Activated CD4-positive, alpha-beta T cell treated with anti-CD3 and anti-CD28 coated beads, Interleukin-2, amount 10 ng/mL, durations not matched to agents 7 days and 5 days (primary cell): ENCODE measurements at places on chromosomes 2 and 18.
A peak's percentile ranks its signal among the peaks of the same experiment; 100 is the strongest.

DNA sequence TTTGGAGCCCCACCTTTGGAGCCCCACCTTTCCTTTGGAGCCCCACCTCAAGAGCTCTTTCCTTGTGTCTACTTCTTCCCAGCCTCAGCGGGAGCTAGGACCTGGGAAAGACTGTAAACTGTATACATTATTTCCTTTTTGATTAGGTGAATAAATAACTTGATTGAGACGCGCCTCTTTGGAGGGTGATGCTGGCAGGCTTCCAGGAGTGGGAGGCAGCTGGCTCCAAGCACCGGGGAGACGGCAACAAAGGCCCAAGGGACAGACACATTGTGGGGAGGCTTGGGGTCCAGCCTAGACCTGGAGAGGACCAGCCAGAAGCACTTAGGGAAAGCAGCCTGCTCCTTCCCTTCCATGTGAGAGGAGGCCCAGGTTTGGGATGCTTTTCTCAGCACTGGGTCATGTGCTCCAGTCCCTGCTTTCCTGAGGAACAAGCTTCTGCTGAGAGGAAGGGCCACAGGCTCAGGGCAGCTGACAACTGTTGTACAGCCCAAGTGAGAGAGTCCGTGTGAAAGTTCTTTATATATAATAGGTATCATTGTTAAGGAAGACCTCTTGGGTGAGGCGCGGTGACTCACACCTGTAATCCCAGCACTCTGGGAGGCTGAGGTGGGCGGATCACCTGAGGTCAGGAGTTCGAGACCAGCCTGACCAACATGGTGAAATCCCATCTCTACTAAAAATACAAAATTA lies 297.2 kb upstream of the SLC14A2 start:
- DNase-seq, result no peak
- no peaks in the 10 kb centered on the region for H3K36me3 ChIP-seq
- H3K27me3 ChIP-seq, result no peaks in the 10 kb centered on the region
- no peak overlapping the region for H3K27ac ChIP-seq
- H3K4me3 ChIP-seq, result no peak overlapping the region
- no peaks in the 10 kb centered on the region for H3K4me1 ChIP-seq

DNA sequence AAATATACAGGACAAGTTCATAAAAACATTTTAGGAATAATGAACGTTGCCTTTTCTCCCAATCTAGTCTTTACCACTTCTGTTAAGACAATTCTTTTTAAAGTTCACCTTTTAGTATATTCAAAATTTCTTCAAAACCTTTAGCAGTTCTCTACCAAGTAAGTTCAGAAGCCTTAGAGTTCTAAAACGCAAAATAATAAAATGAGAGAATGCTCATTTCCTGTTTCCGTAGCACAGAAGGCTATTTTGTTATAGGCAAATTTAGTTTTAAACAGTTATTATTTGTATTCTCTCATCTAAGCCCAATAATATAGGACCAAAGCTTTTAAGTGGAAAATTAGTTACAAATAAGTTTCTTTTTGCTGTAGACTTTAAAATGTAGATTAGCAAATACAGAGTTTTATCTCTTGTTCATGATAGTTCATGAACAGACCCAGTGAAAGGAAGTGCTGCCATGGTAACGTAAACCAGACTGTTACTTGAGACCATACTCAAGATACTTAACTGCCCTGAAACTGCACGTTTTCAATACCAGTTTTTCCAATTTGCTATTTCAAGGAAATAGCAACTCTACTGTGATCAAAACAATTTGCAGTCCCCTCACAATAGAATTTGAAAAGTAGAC lies 173.1 kb upstream of the STON1 start:
- H3K27ac ChIP-seq, result peak overlapping the region; percentile 92
- H3K4me1 ChIP-seq, result peaks cover 63% of the 10 kb centered on the region
- H3K36me3 ChIP-seq, result peaks cover 66% of the 10 kb centered on the region
- peak; percentile 80 for DNase-seq
- H3K4me3 ChIP-seq, result peak overlapping the region; percentile 68

GRCh38 chr18:45828917-45829811 lies 3.7 kb downstream of the SIGLEC15 start:
- H3K4me3 ChIP-seq, result no peak overlapping the region
- no peak for DNase-seq
- peaks cover 33% of the 10 kb centered on the region for H3K4me1 ChIP-seq
- no peak overlapping the region for H3K27ac ChIP-seq
- peaks cover 12% of the 10 kb centered on the region for H3K27me3 ChIP-seq

- H3K27ac ChIP-seq, result no peak overlapping the region
- H3K4me3 ChIP-seq, result no peak overlapping the region
- H3K36me3 ChIP-seq, result no peaks in the 10 kb centered on the region
- H3K27me3 ChIP-seq, result peaks cover 4% of the 10 kb centered on the region
These were observed 69.2 kb downstream of the RFTN2 start for GRCh38 chr2:197606180-197606579.

- peak overlapping the region; percentile 13 for H3K27ac ChIP-seq
- H3K4me3 ChIP-seq, result no peak overlapping the region
- H3K36me3 ChIP-seq, result no peaks in the 10 kb centered on the region
These were observed 191.3 kb downstream of the AGAP1 start for GRCh38 chr2:235685024-235685721.

- H3K27me3 ChIP-seq, result no peaks in the 10 kb centered on the region
- peak; percentile 65 for DNase-seq
- H3K36me3 ChIP-seq, result peaks cover 45% of the 10 kb centered on the region
These were observed 67.9 kb downstream of the LRRFIP1 start for GRCh38 chr2:237695201-237695780.

DNA sequence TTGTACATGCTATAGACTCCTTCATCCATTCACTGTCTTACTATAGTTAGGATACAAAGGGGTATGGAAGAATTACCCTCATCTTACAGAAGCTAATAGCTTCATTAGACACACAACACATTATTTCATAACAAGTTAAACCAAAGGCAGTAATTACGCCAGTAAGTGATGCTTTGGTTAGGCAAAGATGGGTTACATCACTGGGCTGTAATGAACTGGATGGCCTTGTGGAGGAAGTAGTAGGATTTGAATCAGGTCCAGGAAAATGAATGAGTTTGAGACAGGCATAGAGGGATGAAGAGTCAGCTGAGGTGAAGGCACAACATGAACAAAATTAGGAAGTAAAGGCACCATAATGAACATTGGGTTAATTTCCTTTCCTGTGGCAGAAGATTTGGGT lies 80.1 kb downstream of the SOCS6 start:
- no peaks in the 10 kb centered on the region for H3K36me3 ChIP-seq
- H3K4me3 ChIP-seq, result no peak overlapping the region
- H3K4me1 ChIP-seq, result no peaks in the 10 kb centered on the region
- H3K27ac ChIP-seq, result no peak overlapping the region
- no peak for DNase-seq

- H3K27ac ChIP-seq, result no peak overlapping the region
- H3K4me1 ChIP-seq, result no peaks in the 10 kb centered on the region
- no peaks in the 10 kb centered on the region for H3K27me3 ChIP-seq
These were observed 654.9 kb upstream of the SYT4 start for GRCh38 chr18:43932140-43932539.

GRCh38 chr2:239669899-239670460 lies 269.2 kb upstream of the HDAC4 start:
- no peaks in the 10 kb centered on the region for H3K4me1 ChIP-seq
- no peaks in the 10 kb centered on the region for H3K36me3 ChIP-seq
- H3K27me3 ChIP-seq, result no peaks in the 10 kb centered on the region
- H3K27ac ChIP-seq, result peak overlapping the region; percentile 29
- no peak for DNase-seq
- no peak overlapping the region for H3K4me3 ChIP-seq

GRCh38 chr2:8116661-8117060 lies 565.2 kb upstream of the ID2 start:
- H3K27ac ChIP-seq, result no peak overlapping the region
- no peak for DNase-seq
- H3K36me3 ChIP-seq, result no peaks in the 10 kb centered on the region
- H3K4me1 ChIP-seq, result peaks cover 14% of the 10 kb centered on the region

- no peak for DNase-seq
- no peak overlapping the region for H3K27ac ChIP-seq
- no peaks in the 10 kb centered on the region for H3K36me3 ChIP-seq
- no peaks in the 10 kb centered on the region for H3K27me3 ChIP-seq
These were observed 10.3 kb downstream of the DNAH6 start for GRCh38 chr2:84526562-84526961.

- no peaks in the 10 kb centered on the region for H3K27me3 ChIP-seq
- H3K4me1 ChIP-seq, result no peaks in the 10 kb centered on the region
- DNase-seq, result no peak
These were observed 12.4 kb downstream of the SLC8A1 start for GRCh38 chr2:40439473-40439872.

- no peak overlapping the region for H3K27ac ChIP-seq
- peaks cover 8% of the 10 kb centered on the region for H3K27me3 ChIP-seq
These were observed 40.0 kb upstream of the LAPTM4A start for GRCh38 chr2:20091305-20091991.

GRCh38 chr2:184599872-184600222 lies 1.5 kb downstream of the ZNF804A start:
- peaks cover 41% of the 10 kb centered on the region for H3K27me3 ChIP-seq
- DNase-seq, result no peak
- no peaks in the 10 kb centered on the region for H3K36me3 ChIP-seq
- H3K4me3 ChIP-seq, result no peak overlapping the region

DNA sequence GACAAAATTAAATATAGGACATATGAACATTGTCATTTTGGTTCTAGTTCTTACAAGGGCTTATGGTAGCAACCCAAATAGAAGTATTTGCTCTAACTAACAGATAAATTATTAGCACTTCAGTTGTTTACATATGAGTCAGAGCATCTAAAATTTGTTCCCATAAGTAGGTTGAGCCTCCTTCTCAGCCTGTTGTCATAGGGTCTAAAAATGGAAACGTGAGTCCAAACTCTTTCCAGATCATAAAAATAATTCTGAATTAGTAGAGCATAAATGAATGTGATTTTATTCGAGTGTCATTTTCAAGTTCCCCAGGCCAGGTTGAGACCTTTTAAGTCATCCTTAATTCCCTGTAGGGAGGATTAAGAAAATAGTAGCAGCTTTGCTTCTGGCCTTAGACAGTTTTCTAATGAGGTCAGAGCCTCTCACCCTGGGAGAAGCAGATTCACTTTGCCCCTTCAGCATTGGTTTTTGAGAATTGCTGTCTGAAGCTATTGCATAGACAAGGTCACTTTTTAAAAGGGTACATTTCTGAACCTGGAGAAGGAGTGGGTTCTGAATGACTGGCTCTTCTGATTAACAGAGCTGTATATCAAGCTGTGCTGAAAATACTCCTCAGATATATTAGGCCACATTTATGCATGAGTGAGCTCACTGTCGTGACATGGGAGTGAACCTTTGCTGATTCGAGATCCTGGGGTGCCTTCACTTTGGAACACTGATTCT lies 164.3 kb downstream of the NEDD4L start:
- peaks cover 8% of the 10 kb centered on the region for H3K4me1 ChIP-seq
- no peak overlapping the region for H3K27ac ChIP-seq
- DNase-seq, result no peak
- no peaks in the 10 kb centered on the region for H3K36me3 ChIP-seq

GRCh38 chr2:185484602-185485001 lies 254.0 kb upstream of the FSIP2 start:
- no peaks in the 10 kb centered on the region for H3K4me1 ChIP-seq
- no peaks in the 10 kb centered on the region for H3K36me3 ChIP-seq
- no peak overlapping the region for H3K4me3 ChIP-seq
- no peak overlapping the region for H3K27ac ChIP-seq
- no peaks in the 10 kb centered on the region for H3K27me3 ChIP-seq

DNA sequence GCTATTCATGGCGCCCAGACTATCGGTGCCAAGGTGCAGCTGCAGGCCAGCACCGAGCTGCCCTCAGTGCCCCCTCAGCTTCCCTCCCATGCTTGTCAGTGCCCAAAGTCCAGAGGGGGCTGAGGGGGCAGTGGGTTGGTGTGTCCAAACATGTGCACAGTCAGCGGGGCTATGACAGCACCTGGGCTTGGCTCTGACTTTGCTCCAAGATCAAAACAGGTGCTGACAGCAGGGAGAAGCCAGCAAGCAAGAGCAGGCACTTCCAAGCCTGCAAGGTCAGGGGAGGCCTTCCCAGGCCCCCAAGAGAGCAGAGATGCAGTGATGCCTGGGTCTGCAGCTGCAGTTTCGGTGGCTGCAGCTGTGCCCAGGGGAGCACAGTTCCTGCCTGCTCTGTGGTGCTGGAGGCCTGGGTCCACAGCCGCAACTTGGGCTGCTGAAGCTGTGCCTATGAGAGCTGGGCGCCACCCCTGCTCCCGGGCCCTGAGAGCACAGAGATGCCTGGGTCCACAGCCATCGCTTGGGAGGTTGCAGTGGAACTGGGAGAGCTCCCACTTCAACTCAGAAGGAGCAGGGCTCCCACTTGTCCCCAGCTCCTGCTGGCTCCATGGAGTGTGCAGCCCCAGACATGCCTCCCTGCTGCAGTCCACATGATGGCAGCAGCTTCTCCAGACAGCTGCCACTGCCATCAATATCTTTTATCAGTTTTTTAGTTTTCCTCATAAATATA lies 775.3 kb upstream of the POU3F3 start:
- H3K27ac ChIP-seq, result no peak overlapping the region
- H3K4me3 ChIP-seq, result no peak overlapping the region
- H3K27me3 ChIP-seq, result no peaks in the 10 kb centered on the region
- DNase-seq, result no peak
- no peaks in the 10 kb centered on the region for H3K4me1 ChIP-seq

- no peak overlapping the region for H3K4me3 ChIP-seq
- H3K36me3 ChIP-seq, result no peaks in the 10 kb centered on the region
- DNase-seq, result no peak
- H3K4me1 ChIP-seq, result no peaks in the 10 kb centered on the region
- peaks cover 6% of the 10 kb centered on the region for H3K27me3 ChIP-seq
- H3K27ac ChIP-seq, result no peak overlapping the region
These were observed 267.9 kb upstream of the PKDCC start for GRCh38 chr2:41779888-41780287.

GRCh38 chr2:106129592-106129991 lies 64.5 kb downstream of the UXS1 start:
- DNase-seq, result no peak
- H3K36me3 ChIP-seq, result peaks cover 38% of the 10 kb centered on the region
- H3K27me3 ChIP-seq, result no peaks in the 10 kb centered on the region
- peaks cover 20% of the 10 kb centered on the region for H3K4me1 ChIP-seq
- H3K4me3 ChIP-seq, result no peak overlapping the region
- no peak overlapping the region for H3K27ac ChIP-seq

- H3K27me3 ChIP-seq, result no peaks in the 10 kb centered on the region
- no peaks in the 10 kb centered on the region for H3K4me1 ChIP-seq
- H3K27ac ChIP-seq, result no peak overlapping the region
These were observed 61.8 kb downstream of the NXPH2 start for GRCh38 chr2:138718405-138718804.

DNA sequence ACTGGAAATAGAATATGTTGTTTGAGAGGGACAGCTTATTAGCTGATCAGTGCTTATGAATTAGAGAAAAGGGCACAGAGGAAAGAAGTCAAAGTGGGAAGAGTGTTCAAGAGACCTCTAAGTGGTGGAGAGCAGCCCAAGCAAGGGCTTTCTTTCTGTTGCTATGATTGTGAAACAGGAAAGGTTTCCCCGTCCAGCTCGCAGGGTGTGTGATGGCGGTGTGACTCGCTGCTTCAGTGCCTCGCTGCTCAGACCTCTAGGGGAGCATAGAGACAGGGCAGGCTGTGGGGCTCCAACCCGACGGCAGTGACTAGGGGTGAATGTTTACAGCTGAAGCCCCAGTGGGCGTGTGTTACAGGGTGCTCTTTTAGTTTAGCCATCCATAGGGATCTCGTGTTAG lies 166.5 kb upstream of the COPS8 start:
- H3K4me1 ChIP-seq, result no peaks in the 10 kb centered on the region
- no peak overlapping the region for H3K27ac ChIP-seq
- H3K36me3 ChIP-seq, result no peaks in the 10 kb centered on the region
- DNase-seq, result no peak
- H3K4me3 ChIP-seq, result no peak overlapping the region

GRCh38 chr2:241560162-241560882 lies 1.8 kb downstream of the BOK start:
- H3K4me3 ChIP-seq, result peak overlapping the region; percentile 34
- peaks cover 9% of the 10 kb centered on the region for H3K36me3 ChIP-seq
- H3K27me3 ChIP-seq, result peaks cover 34% of the 10 kb centered on the region
- H3K27ac ChIP-seq, result no peak overlapping the region
- DNase-seq, result no peak
